Epithelial cell of esophagus (primary cell): ENCODE measurements at places on chromosomes 6 and 20.

- DNase-seq = no peak
Measured at GRCh38 chr6:149898966-149899365, 1.1 kb upstream of the RAET1E start.

DNA sequence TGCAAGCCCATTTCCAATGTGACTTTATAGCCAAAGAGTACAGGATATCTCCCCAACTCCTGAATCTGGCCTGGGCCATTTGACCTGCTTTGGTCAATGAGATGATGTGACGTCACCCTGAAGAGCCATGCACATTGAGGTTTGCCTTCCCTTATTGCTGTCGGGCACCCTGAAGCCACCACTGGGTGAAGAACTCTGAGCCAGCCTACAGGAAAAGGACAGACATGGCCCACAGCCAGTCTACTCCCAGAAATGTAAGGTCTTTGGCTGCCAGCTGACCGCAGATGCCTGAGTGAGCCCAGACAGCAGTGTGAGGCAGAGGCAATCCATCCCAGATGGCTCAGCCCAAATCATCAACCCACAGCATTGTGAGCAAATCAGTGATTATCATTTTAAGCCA lies 3.7 kb upstream of the SYNDIG1 start:
- no peak for DNase-seq

- DNase-seq = no peak
Measured at GRCh38 chr6:23457321-23457720, 668.7 kb upstream of the NRSN1 start.

DNA sequence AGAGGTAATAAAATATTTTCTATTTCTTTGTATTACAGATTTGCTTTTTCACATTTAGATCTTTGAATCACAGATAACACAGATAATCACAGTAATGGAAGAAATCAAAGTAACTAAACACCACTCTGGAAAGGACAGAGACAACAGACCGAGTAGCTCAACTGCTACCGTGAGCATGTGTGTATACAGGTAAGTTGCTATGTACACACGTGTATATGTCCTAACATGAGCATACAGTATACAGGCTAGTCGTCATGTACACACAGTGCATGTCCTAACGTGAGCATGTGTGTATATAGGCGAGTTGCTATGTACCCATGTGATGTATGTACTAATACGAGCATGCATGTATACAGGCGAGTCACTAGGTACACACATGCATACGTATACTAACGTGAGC lies 379.0 kb downstream of the THBS2 start:
- DNase-seq = no peak
